ENCODE measurements at places on chromosomes 5 and 9.

DNA sequence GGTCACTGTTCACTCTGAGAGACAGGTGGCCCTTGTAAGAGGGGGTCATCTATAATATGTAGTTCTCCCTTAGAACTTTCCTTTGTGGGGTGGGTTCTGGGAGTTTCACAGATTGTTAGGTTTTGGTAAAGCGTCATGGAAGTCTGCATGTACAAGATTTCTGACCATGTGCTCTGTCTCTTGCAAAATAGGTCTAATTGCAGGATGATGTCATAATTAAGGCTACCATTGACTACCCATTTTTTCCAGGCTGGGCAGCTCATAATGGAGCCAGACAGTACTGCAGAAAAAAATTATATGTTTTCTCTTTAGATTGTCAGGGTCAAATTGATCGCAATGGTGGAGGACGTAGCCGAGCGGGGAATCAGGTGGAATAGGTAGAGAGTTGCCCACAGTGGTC, 3.7 kb upstream of the GM2A start:
- no peak for DNase-seq

- no peak for DNase-seq
Measured at GRCh38 chr5:33491941-33492340, 51.2 kb downstream of the TARS1 start.

DNA sequence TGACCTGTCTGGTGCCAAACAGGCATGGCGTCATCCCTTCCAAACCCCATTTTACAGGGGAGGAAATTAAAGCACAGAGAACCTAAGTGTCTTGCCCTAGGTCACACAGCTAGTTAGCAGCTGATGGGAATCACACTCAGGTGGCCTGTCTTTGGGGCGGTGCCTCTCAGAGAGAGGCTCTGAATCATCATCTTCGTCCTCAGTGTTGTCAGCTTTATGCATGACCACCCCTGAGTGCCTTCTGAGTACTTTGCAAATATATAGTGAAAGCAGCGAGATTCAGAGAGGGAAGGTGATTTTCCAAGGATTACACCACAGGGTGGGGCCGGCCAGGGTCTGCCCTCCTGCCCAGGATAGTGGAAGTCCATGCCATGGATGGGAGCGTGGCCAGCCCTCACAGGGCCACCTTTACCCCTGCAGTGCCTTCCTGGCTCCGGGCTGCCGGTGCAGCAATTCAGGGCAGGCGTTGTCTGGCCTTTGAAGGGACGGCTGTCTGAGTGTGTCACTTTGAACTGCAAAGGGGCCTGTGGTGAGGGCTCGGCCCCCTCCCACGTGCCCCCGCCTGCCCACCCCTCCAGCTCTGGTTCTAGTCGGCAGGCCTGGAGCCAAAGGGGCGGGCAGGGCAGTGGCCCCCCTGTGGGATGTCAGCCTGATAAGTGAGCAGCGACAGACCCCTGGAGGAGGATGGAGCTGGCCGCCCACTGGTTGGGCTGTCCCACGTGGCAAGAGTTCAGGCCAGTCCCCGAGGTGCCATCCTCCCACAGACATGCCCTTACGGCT, 16.9 kb downstream of the LMX1B start:
- DNase-seq = no peak

DNA sequence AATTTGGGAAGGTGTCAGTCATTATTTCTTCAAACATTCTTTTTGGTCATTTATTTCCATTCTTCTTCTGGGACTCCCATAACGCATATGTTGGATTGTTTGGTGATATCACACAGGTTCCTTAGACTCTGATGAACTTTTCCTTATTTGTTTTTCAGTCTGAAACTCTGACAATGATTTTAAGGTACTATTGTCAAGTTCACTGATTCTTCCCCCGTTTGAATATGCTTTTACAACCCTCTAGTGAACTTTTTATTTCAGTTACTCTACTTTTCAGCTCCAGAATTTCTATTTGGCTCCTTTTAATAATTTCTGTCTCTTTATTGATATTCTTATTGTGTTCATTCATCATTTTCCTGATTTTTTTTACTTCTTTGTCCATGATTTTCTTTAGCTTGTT, 92.5 kb upstream of the RORB start:
- no peak for DNase-seq

GRCh38 chr5:149857499-149857898, 87.1 kb downstream of the PDE6A start:
- DNase-seq = no peak

Measured in activated CD4-positive, alpha-beta T cell treated with anti-CD3 and anti-CD28 coated beads, Interleukin-2, Interleukin-4, amounts not matched to agents 100 ng/mL and 50 ng/mL, durations not matched to agents 16 hours and 8 hours (primary cell).